Ovary (tissue), 10 donors: ENCODE measurements at places on chromosomes 3 and 15. TPM values are rescaled to one million over a fixed set of nuclear protein-coding genes. Genes with fewer than 3 reads are reported as not detected.

- no peak overlapping the region for H3K4me3 ChIP-seq
- H3K27ac ChIP-seq = no peak overlapping the region
- no peaks in the 10 kb centered on the region for H3K36me3 ChIP-seq
- no peaks in the 10 kb centered on the region for H3K27me3 ChIP-seq
Observed at GRCh38 chr15:92316586-92317295, 76.9 kb upstream of the ST8SIA2 start.

DNA sequence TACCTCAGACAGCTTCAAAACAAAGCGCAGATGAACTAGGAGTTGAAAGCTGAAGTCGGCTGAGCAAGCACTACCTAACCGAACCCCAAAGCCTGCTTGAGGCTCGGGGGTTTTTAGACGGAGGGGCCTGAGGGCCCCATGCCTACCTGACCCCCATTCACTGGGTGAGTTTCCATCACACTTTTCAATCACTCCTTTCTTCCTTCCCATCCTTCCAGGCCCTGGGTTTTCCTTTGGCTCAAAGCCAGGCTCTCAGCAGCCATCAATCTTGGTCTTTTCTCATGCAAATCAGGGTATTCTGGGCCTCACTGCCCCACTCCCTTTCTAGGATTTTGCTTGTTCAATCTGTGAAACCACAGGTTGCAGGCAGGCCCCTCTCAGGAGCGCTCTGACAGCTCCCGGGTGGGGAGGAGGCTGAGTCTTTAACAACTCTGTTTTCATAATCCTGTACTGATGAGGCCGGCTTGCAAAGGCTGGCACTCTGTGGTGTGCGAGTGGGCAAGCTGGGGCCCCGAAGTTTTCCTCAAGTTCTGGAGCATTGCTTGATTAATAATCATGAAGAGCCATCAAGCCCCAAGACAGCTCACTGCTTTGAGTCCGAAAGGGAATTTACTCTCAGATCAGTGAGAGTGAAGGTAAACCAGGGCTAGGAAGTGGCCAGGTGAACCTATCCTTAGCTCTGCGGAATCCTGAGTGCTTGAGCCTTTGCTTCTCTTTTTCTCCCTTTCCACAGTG lies 97.6 kb downstream of the FRMD4B start:
- no peak overlapping the region for H3K4me3 ChIP-seq
- no peak for DNase-seq
- no peak overlapping the region for H3K27ac ChIP-seq
- H3K4me1 ChIP-seq = no peaks in the 10 kb centered on the region

DNA sequence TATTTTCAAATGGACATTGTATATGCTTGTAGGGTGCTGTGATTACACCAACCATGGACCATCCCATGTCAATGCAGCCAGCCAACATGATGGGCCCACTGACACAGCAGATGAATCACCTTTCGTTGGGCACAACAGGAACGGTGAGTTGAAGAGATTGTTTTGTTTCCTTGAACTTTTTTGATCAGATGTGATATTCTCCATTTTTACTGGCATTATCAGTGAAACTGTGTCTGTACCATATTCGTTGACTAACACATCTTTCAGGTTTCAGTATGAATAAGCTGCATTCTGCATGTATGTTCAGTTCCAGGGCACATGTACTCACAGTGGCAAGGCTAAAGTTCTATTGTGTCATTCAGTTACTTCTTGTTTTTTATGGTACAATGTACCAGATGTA lies 655.2 kb downstream of the RBMS3 start:
- DNase-seq = no peak
- H3K27ac ChIP-seq = no peak overlapping the region
- no peaks in the 10 kb centered on the region for H3K27me3 ChIP-seq
- no peak overlapping the region for H3K4me3 ChIP-seq
- H3K4me1 ChIP-seq = peaks cover 2% of the 10 kb centered on the region

DNA sequence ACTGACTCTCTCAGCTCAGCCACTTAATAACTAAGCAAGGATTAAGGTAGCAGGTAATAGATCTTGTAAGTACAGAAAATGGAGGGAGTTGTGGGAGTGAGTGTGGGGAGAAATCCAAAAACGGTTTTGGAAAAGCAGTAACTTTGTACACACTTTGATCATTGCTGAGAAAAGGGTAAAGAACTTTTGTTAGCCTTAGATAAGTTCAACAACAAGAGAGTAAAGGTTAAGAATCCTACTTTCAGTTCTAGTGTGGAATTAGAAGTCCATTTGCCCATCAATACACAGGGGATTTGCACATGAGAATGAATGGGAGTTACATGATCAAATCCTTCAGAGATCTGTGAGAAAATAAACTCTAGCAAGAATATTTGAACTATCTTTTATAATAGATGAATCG lies 528.7 kb downstream of the SOX2 start:
- no peaks in the 10 kb centered on the region for H3K36me3 ChIP-seq
- H3K27ac ChIP-seq = no peak overlapping the region
- H3K27me3 ChIP-seq = no peaks in the 10 kb centered on the region
- peaks cover 5% of the 10 kb centered on the region for H3K4me1 ChIP-seq

DNA sequence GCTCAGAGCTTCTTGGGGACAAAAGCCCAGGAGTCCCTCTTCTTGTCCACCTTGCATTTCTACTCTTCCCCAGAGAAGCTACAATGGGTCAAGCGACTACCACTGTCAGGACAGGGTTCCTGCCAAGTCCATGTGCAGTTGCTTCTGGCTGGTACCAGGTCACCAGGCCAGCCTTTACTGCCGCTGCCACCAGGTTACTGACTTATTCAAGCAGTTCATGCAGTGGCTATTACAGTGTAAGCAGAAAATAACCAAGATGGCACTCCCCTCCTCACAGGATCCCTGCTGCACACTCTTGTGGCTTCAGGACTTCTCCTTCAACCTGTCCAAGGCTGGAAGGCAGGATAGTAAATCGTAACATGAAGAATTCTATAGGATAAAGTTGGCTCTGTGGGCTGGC lies 42.1 kb downstream of the CTDSPL start:
- DNase-seq = no peak
- no peak overlapping the region for H3K27ac ChIP-seq
- no peaks in the 10 kb centered on the region for H3K27me3 ChIP-seq
- H3K4me3 ChIP-seq = no peak overlapping the region

DNA sequence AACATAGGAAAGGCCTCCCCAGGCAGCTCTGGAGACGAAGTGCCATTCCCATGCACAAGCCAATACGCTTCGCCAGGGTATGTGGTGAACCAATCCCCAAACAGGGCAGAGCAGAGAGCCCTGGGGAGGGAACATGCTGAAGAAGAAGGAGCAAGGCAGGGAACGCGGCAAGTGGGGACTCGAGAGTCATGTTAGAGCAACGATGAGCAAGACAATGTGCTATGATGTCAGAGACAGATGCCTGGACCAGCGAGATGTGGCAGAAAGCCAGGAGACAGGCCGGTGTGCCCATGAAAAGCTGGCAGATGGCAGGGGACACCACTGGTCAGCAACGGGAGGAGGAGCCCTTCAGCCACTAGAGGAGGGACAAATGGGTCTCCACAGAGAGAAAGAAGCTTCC lies 39.6 kb downstream of the NIPA2 start:
- H3K4me3 ChIP-seq = no peak overlapping the region
- no peak overlapping the region for H3K27ac ChIP-seq
- H3K4me1 ChIP-seq = no peaks in the 10 kb centered on the region

Gene CHRNA3
- 0.22 TPM for polyA plus RNA-seq

Gene SLC22A14
- polyA plus RNA-seq = 0.55 TPM

Gene ADAMTS9
- polyA plus RNA-seq = 11.8 TPM
